Endodermal cell (in vitro differentiated cells): ENCODE measurements at places on chromosomes 6 and 20. TPM values are rescaled to one million over a fixed set of nuclear protein-coding genes. Genes with fewer than 3 reads are reported as not detected.

- no peak for DNase-seq
Observed at GRCh38 chr6:13261464-13261994, 66.8 kb downstream of the TBC1D7 start.

- DNase-seq: no peak
Observed at GRCh38 chr20:60300374-60300773, 342.2 kb downstream of the CDH26 start.

- DNase-seq: peak; percentile 52
Observed at GRCh38 chr6:40754461-40755045, 167.4 kb upstream of the LRFN2 start.

- no peak for DNase-seq
Observed at GRCh38 chr6:100121854-100122609, 128.0 kb upstream of the MCHR2 start.

GRCh38 chr6:141956046-141956761 lies 176.5 kb upstream of the GJE1 start:
- no peak for DNase-seq

GRCh38 chr6:8536122-8536521 lies 100.8 kb upstream of the SLC35B3 start:
- DNase-seq: no peak

- DNase-seq: no peak
Observed at GRCh38 chr6:164415832-164416563, 893.4 kb downstream of the C6orf118 start.

The ZNF311 gene
- 1.6 and 2.2 TPM in 2 replicates for total RNA-seq
